Stimulated activated CD8-positive, alpha-beta memory T cell treated with anti-CD3 and anti-CD28 coated beads, Interleukin-15, amount 100 ng/mL, for 4 hours (primary cell): ENCODE measurements at places on chromosomes 3 and 15.
A peak's percentile ranks its signal among the peaks of the same experiment; 100 is the strongest.

GRCh38 chr15:48149858-48150257 is 28.2 kb downstream of the MYEF2 start:
- no peak for DNase-seq

DNA sequence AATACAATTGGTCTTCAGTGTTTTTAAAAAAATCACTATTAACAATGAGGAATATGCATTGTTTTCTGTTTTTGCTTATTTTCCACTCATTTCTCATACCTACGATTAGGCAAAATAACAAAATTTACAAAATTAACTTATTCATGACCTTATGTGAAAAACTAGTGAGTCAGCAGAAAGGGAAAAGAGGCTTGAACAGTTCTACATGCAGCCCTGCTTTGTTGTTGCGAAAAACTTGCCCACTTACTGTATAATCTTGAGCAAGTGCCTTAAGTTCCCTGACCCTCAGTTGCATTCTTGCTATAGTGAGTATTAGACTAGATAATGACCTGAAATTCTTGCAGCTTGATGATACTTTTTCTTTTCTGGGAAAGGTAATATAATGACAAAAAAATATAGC is 551.1 kb upstream of the BCHE start:
- no peak for DNase-seq

DNA sequence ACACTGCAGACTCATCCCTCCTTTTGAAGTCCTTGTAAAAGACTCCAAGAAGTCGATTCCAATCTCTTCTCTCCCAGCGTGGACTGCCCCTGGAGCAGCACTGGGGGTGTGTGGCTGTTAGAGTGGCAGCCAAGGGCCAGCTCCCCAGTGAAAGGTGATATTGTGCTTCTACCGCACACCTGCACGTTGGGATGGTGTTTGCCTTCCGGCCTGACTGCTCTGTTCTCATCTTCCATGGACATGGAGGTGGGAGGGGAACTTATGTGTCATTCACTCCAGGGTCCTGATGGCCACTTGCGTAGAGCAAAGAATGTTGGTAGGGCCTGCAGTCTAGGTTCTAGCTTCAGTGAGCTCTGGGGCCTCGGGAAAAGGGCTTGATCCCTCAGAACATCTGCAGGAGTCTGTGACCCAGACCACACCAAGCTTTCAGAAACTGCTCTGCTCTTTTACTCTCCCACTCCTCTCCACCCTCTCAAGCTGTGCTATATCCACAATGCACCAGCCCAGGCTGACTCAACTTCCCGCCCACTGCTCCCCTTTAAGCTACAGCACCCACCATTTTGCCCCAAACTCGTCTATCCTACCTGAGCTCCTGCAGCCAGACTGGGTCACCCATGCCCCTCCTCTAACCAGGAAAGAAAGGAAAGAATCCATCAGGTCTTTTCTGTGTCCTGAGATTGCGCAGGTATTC is 31.3 kb downstream of the LIPC start:
- no peak for DNase-seq

GRCh38 chr3:14525685-14526631 is 14.2 kb downstream of the GRIP2 start:
- no peak for DNase-seq

DNA sequence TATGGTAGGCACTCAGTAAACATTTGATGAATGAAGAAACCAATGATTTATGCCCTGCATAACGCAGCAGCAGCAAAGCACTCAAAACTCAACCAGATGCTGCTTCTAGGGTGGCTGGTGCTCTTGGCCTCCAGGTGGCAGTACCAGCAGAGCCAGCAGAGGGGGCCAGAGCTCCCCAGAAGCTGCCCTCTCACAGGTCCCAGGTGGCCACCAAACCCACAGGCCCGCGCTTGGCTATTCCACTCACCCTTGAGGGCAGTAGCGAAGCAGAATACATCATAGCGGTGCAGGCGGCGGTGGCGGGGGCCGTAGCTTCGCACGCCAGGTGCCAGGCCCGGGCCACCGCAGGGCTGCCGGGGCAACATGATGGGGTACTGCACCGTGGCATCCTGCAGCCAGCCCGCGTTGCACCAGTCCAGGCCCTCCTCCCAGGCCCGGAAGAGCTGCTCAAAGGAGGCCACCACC is 16.6 kb downstream of the HAPLN3 start:
- DNase-seq: no peak

DNA sequence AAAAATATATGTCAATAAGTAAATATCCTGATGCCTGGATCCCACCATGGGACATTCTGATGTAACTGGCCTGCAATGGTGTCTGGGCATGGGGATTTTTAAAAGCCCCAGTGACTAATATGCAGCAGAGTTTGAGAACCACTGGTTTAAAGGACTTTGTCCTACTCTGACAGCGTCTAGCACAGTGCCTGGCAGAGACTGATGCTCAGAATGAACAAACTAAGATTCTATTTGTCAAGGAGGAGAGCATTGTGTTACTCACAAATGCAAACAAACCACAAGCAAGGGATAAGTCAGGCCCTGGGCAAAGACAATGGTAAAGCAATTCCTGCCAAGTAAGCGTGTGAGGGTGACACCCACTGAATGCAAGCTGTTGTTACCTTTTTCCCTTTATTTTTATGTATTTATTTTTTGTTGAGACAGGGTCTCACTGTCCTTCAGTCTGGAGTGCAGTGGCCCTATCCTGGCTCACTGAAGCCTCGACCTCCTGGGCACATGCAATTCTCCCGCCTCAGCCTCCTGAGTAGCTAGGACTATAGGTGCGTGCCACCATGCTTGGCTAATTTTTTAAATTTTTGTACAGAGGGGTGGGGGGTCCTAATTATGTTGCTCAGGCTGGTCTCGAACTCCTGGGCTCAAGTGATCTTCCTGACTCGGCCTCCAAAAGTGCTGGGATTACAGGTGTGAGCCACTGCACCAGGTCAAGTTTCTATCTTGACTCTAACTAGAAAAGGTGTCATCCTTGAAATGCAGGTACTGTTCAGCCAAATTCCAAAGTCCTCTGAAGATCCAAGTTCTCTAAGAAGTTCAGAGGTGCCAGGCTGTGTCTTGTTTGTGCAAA is 909 bp upstream of the GPD1L start:
- DNase-seq: no peak

- DNase-seq: no peak
Measured at GRCh38 chr3:10585945-10586344, 80.6 kb upstream of the ATP2B2 start.

DNA sequence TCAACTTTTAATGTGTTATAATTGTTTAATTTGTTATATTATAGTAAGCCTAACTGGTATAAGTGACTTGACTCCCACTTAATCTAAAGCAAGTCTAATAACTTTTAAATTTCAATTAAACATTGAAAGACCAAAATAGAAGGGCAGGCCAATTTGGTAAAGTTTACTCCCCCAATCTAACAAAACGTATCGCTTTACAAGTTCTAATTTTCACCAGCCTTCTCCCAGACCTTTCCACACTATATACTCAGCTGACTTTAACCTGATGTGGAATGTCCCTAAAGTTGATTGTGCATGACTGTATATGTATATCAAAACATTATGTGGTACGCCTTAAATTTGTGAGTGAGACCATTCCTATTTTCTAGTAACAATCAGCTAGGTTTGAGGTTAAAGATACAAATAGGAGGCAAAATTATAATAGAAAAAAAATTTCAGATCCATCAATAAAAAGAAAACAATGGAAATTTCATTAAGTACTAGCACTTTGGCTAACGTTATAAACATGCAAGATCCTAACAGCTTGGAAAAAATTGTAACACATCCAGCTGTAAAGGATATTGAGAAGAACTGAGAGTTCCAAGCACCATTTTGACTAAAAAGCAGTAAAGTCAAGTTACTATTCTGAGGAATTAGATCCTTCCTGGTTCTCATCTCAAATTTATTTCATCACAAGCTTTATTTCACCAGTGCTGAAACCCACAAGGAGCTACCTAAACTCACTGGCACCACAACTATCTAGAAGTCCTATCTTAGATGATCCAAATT is 199.5 kb downstream of the ERC2 start:
- DNase-seq: no peak

DNA sequence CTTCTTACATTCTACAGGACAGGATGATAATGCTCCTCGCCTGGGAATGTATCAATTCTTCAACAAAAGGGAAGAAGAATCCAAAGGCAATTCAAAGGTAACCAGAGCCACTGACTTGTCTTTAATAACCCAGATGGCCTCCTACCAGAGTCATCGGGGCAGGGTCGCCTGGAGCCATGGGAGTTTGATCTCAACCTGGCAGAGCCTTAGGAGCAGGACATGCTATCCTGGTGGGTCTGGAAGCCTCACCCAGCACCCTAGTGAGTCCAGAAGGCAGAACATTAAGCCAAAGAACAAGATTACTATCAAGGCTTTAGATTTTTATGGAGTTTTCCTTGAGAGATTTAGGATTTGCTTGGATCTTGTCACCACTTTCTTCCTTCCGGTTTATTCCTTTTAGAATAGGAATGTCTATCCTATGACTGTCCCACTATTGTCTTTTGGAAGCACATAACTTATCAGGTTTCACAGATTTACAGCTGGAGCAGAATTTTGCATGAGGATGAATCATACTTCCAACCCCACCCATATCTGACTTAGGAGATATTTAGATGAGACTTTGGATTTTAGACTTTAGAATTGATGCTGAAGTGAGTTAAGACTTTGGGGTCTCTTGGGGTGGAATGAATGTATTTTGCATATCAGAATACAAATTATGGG is 330.3 kb upstream of the GOLIM4 start:
- DNase-seq: no peak

- DNase-seq: no peak
Measured at GRCh38 chr3:4322635-4323034, 19.5 kb downstream of the SETMAR start.

GRCh38 chr3:43503067-43503728 is 118.6 kb downstream of the ANO10 start:
- DNase-seq: no peak

- DNase-seq: no peak
Measured at GRCh38 chr15:54577476-54578250, 599.4 kb downstream of the UNC13C start.

GRCh38 chr3:129665024-129665768 is 58.7 kb upstream of the PLXND1 start:
- DNase-seq: no peak

- DNase-seq: no peak
Measured at GRCh38 chr3:68234076-68234780, 579.8 kb upstream of the SUCLG2 start.

DNA sequence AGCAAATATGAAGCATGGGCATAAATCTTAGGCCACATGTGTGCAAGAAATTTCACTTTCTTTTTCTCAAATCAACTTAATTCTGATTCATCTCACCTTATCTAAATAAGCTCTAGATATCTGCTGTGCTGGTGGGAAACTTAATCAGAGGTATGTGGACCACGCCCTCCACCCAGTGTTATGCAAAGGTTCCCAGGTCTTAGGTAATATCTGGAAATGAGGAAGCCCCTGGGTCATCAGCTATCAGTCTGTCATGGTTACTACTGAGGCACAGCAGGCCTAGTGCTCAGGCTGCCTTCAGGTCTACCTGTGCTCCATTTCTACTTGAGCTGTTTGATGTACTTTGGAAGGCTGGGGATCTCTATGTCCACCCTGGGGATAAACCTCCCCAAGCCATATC is 134.4 kb upstream of the KCNH8 start:
- DNase-seq: no peak

DNA sequence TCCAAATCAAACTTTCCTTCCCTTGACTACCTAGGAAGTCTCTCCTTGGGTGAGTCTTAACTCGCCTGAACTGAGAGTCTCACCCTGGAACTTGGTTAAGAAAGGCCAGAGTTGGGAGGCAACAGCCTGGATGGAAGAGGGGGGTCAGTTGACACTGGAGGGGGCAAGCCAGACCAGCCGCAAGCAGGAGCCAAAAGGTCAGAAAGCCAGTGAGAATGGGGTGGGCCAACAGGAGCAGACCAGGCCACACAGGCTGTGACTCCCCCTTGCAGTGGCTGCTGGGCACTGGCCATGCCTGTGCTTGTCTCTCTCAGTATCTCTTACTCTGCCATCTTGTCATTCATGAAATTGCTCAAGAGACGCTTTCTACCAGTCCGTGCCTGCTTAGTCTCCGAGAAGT is 32.9 kb downstream of the CRTC3 start:
- DNase-seq: no peak

GRCh38 chr15:89399238-89400115 is 64.9 kb upstream of the POLG start:
- DNase-seq: no peak

- no peak for DNase-seq
Measured at GRCh38 chr3:14832975-14833722, 14.4 kb downstream of the FGD5 start.

DNA sequence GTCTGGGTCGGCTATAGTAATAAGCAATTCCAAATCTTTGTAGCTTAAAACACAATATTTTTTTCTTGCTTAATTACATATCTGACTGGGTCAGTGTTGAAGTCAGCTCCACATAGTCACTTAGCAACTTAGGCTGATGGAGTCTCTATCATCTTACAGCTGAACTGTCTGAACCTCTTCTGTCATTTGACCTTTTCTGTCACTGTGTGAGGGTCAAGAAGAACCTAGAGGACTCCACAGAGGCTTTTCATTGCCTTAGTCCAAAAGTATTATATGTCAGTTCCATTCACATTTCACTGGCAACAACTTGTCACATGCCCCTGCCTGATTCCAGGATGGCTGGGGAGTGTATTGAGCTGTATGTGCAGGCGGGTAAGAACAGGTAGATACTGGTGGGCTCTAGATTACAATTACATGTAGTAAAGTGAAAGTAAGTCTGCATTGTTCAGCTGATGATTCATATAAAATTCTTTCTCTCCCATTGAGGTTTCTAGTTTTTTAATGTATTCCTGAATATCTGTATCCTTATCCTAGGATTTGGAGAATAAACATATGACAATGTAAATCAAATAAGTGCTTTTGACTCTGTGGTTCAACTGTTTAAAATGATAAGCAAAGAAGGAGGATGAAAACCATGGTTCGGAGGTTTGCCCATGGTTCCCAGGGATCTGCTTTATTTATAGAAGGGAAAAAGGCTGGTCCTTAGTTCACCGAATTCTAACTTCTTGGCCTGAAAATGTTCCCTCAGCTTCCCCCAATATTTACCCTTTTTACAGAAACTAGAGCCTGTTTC is 5.8 kb upstream of the ARPP21 start:
- no peak for DNase-seq

GRCh38 chr3:116492379-116492778 is 47.1 kb upstream of the LSAMP start:
- DNase-seq: no peak

DNA sequence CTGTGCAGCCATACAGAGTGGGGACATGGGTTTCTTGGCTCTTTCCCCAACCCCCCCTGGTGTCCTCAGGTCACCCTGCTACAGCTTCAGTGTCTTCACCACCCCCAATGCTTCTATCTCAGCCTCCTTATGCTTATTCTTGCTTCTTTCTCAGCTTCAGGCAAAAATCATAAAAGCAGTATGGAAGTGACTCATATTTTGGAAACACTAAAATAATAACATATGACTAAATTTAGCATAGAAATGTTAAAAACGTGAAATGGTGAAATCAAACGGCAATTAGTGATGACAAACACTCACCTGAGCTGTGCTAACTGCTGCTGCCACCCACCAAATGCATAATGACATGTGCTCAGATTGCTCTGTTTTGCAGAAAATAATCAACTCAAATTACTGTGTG is 475.2 kb upstream of the EPHA3 start:
- DNase-seq: no peak

GRCh38 chr3:162441716-162442115 is 945.1 kb downstream of the OTOL1 start:
- no peak for DNase-seq

- peak; percentile 62 for DNase-seq
Measured at GRCh38 chr3:46987743-46988401, 8.4 kb downstream of the NBEAL2 start.
